ENCODE measurements at places on chromosomes 3 and 15.

DNA sequence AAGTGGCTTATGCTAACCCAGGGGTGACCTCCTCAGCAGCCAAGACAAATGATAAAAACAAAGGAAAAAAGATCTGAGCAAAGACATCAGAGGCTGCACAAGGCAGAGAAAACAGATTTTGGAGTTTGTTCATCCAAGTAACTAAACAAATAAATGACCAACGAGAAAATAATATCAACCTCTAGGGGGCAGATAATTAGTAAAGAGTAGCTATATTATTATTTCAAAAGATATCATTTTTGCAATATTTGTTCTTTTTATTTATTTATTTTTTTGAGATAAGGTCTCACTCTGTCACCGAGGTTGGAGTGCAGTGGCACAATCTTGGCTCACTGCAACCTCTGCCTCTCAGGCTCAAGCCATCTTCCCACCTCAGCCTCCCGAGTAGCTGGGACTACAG lies 101.8 kb downstream of the PCCB start:
- DNase-seq, result no peak

DNA sequence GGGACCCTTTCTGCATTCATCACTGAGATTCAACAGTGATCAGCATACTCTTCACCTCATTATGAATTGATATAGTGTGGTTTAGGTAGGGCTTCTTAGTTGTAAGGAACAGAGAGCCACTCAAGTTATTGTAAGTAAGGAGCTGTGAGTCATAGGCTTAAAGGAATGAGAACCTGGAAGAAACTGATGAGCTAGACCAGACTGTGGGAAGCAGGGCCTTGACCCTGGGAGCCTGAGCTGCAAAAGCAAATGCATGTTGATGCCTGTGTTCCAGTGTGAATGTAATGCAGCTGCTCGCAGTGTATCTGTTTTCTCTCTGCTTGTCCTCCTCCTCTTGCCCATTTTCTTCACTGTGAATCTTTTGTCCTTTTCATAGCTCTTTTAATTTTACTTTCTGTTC lies 13.6 kb downstream of the ZKSCAN7 start:
- no peak for DNase-seq

GRCh38 chr3:13475871-13476590 lies 4.1 kb upstream of the HDAC11 start:
- DNase-seq, result peak; percentile 27

DNA sequence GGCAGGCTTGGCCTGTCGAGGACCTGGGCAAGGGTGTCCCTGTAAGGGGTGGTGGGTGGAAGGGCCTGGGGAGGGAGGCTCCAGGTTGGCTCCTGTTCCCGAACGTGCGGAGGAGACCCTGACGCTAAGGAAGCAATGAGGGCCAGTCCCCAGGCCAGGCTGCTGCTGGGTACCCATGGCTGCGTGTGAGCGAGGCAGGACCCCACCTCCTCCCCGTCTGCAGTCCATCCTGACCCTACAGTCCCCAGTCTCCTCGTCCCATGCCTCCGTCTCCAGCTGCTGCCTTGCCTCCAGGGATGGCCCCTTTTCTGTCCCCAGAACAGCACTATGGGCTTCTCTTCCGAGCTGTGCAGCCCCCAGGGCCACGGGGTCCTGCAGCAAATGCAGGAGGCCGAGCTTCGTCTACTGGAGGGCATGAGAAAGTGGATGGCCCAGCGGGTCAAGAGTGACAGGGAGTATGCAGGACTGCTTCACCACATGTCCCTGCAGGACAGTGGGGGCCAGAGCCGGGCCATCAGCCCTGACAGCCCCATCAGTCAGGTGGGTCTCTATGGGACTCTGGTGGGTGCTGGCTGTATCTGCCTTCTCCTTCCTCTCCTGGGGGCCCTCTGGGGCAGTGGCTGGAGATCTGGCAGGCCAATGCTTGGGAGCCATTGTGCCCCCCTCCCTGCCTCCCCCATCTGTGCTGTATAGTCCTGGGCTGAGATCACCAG lies 571 bp downstream of the FES start:
- no peak for DNase-seq
